ENCODE measurements at places on chromosomes 11 and 22.

GRCh38 chr11:100190395-100190794 lies 496.7 kb upstream of the ARHGAP42 start:
- DNase-seq, result no peak

- no peak for DNase-seq
Measured at GRCh38 chr11:96024666-96025065, 100.8 kb upstream of the MTMR2 start.

GRCh38 chr11:46240371-46240770 lies 37.1 kb upstream of the CREB3L1 start:
- no peak for DNase-seq

GRCh38 chr11:35111161-35112055 lies 27.6 kb upstream of the CD44 start:
- DNase-seq, result peak; percentile 93

- DNase-seq, result no peak
Measured at GRCh38 chr11:14018441-14018840, 55.9 kb downstream of the SPON1 start.

- DNase-seq, result no peak
Measured at GRCh38 chr11:17876827-17877226, 136.0 kb downstream of the SERGEF start.

DNA sequence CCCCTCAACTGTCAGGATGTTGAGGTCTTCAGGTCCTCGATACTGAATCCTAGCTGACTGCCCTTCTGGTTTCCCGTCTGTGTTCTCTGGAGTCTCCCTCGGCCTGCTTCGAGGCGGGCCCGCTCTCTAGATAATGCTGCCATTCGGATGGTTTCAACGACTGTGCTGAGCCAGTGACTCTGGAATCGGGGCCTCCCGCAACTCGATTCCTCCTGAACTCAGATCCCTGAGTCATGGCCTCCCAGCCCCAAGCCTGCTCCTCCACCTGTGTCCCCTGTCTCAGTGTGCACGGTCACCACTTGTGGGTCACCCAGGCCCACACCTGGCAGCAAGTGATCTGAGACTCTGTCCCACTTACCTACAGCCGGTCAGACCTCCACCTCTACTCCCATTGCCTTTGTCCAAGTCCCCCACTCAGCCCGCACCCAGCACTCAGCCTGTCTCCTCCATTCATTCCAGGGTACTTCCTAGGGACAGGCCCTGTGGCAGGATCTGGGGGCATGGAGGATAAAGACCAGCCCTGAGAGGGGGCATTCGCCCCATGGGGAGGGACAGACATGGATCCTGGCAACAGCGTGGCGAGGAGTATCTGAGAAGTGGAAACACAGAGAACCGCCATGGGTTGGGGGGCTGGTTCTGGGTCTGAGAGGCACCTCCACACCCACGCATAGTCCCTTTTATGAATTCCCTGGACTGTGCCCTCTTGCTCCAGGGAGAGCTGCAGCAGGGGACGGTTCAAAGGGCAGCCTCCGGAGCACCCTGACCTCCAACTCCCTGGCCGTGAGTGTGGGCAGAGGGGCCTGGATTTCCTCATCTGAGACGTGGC lies 14.3 kb downstream of the MPST start:
- DNase-seq, result no peak

GRCh38 chr22:20508815-20509271 lies 1.4 kb downstream of the MED15 start:
- DNase-seq, result no peak

DNA sequence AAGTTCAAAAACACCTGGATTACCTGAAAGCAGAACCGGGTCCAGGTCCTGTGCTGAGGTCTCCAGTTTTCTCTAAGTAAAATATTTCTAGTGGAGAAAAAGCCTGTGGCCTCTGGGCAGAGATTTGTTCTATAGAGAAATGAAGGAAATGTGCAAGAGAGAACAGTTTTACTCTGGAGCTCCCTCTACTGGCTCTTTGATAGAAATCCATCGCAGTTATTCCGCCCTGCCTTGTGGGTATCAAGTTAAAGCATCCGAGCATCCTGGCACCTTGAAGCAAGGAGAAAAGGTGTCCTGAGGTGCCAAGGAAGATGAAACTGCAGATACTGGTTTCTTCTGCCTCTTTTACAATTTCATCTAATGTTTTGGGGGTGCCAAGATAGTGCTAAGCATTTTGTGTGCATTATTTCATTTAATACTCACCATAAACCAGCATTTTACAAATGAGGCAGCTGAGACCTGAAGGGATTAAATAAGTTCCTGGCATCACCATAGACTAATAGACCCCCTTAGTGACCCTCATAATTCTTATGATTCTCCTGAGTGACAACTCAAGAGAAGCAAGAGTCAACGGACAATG lies 113.1 kb upstream of the HSD17B12 start:
- DNase-seq, result peak; percentile 51

All from astrocyte of the spinal cord (primary cell).